LHCN-M2 (cell line): ENCODE measurements at places on chromosomes 5 and 9. TPM values are rescaled to one million over a fixed set of nuclear protein-coding genes. Genes with fewer than 3 reads are reported as not detected.

Gene FGF18
- 0.06 TPM in 1 of 2 replicates, not detected in the other for total RNA-seq

Gene CCL21
- not detected in 2 replicates for total RNA-seq

Gene APBA1
- 3.1 TPM in 2 replicates for total RNA-seq

DNA sequence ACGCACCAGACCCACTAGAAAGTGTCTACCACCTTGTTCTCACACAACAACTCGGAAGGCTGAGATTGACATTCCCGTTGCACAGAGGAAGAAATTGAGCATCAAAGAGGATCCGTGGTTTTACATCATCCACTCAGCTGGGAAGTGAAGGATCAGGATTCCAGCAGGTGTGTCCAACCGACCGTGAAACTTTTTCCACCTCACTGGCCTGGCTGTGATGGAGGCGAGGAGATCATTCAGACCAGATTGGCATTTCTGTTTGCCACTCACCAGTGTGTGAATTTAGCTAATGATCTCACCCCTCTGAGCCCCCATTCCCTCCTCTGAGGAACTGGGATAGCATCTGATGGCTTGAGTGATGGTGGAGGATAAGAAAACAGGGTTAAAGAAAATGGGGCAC is 46.7 kb upstream of the CPLX2 start:
- no peak for DNase-seq

- peak; percentile 67 for DNase-seq
These were observed 32.7 kb upstream of the ALDH1B1 start for GRCh38 chr9:38359689-38360385.

Gene GIN1
- 5.6 and 9.8 TPM in 2 replicates for total RNA-seq

GRCh38 chr9:87422999-87423398 is 74.7 kb upstream of the DAPK1 start:
- peak; percentile 54 for DNase-seq

DNA sequence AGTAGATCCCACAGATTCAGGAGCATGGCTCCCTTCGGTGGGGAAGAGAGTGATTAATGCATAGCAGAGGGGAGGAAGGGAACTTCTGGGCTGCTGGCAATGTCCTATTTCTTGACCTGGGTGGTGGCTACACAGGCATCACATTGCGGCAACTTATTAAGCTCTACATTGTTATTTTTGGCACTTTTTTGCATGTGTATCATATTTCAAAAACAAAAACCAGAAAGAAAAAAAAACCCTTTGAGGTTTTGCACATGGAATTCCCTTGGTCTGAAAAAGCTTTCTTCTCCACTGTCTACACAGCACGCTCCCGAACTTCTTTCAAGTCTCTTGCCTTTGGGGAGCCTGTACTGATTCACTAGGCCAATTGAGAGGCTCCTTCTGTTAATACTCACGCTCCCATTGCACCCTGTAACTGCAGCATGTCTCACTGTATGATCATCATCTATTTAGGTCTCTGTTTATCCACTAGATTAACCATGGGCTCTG is 25.1 kb downstream of the CEMIP2 start:
- peak; percentile 80 for DNase-seq

Gene PCDHGA10
- 17.4 and 21.4 TPM in 2 replicates for total RNA-seq

GRCh38 chr5:116229131-116229689 is 144.4 kb downstream of the COMMD10 start:
- no peak for DNase-seq

Gene GABRA6
- not detected in 2 replicates for total RNA-seq

- DNase-seq = no peak
These were observed 43.5 kb upstream of the SRFBP1 start for GRCh38 chr5:121918238-121918637.

DNA sequence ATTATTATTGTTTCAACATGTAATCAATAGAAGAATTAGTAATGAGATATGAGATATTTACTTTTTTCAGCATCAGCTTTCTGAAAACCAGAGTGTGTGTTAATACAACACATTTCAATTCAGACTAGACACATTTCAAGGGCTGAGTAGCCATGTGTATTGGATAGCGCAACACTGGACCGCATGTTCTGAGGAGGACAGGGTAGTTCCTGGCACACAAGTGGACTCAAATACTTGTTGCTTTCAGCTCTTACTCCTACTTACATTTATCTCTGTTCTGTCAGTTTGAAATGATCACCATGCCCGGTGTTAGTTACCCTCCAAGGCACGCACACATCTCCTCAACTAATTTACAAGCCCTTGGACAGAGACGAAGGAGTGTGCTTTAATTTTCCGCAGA is 126.6 kb downstream of the SLC24A2 start:
- DNase-seq = no peak

- DNase-seq = no peak
These were observed 357.8 kb upstream of the CCNG1 start for GRCh38 chr5:163079618-163080017.

GRCh38 chr5:135452321-135453030 is at the start of gene TIFAB:
TSS of gene TIFAB (minus strand) at chr5:135452351. CDS start at chr5:135449939, 2,412 bp downstream.
- DNase-seq = no peak

- DNase-seq = no peak
These were observed 6.1 kb downstream of the RPS14 start for GRCh38 chr5:150443242-150444075.

DNA sequence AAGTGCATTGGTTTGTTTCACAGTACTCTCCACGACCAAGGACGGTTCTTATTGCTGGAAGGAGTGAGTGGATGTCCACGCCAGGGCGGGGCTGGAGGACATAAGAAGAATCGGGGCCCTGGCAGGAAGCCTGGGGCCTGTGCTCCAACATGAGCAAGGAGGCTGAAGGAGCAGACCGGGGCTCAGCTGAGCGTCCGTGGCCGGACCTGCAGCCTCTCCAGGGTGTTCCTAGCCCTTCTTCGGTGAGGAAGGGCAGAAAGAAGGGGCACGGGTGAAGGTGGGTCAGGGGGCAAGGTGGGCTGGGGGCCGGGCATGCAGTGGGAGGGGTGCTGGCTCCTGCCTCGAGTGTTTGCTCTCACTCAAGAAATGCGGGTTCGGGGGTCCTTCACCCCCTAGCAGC is 18.1 kb downstream of the FAM78A start:
- no peak for DNase-seq

DNA sequence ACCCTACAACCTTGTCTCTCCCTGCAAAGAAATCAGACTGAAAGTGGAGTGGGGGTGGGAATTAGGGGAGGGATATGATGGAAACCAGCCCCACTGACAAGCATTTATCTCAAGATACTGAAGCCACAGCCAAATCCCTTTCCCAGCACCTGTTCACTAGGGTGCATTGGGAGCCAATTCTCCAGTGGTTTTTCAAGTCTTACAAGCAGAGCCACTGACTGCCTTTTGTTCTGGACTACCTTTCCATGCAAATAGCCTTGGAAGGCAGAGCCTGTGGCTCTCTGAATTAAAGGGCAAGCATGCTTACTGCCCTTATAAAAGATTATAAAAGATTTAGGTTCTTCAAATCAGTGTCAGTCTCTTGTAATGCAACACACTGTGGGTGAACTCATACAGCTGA is 8.8 kb upstream of the GGTA1 start:
- no peak for DNase-seq

- no peak for DNase-seq
These were observed 1.3 kb downstream of the CCIN start for GRCh38 chr9:36170531-36170930.
